Endothelial cell of umbilical vein (primary cell): ENCODE measurements at places on chromosomes 2 and 18. TPM values are rescaled to one million over a fixed set of nuclear protein-coding genes. Genes with fewer than 3 reads are reported as not detected.

DNA sequence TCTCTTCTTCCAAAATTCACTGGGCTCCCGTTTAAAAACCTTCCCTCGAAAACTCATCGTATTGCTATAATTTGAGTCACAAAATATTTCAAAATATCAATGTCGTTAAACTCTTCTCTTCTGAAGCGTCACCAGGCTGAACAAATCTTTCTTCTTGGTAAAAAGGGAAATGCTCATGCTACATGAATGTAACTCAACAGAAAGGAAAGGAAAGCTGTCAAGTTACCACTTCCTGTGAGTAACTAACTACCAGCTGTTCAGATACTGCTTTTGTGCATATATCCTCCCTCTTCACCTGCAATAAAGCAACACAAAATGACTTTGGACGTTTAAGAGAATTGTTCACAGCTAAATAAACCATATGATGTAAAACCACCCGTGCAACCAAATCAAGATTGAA lies 95.4 kb downstream of the DOCK10 start:
- peak; percentile 84 for DNase-seq
- H3K4me3 ChIP-seq = peak overlapping the region; percentile 95
- H3K36me3 ChIP-seq = no peaks in the 10 kb centered on the region
- no peaks in the 10 kb centered on the region for H3K27me3 ChIP-seq
- peak overlapping the region; percentile 99 for H3K27ac ChIP-seq

COX7A2L gene
- total RNA-seq = 94.2 and 101 TPM in 2 replicates

DNA sequence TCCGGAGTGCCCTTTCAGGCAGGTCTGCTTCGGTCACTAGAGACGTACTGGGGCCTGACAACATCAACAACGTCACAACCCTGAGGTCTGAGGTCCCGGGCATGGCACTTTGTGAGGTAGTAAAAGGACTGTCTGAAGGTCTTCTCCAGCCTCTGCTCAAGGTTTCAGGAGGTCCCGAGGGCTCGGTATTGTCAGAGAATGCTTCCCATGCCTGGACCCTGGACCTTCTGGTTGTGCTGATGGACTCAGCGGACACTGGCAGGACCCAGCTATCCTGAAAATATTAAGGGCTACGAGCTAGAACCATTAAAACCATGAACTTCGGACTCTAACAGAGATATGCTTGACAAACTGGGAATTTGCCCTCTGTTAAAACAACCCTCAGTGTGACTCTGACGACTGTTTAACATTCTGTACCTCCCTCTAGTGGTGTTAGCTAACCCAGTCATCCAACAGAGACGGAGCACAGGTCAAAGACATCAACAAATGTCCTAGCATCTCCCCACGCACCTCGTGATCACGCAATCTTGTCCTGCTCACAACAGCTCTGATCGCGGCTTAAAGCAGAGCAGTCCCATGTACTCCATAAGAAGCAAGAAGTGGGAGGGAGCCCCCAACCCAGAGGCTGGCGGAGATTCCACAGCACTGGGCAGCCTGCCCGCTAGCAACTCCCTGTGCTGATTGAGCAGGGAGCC lies 96.5 kb downstream of the CCDC93 start:
- DNase-seq = no peak
- no peaks in the 10 kb centered on the region for H3K27me3 ChIP-seq
- H3K4me1 ChIP-seq = no peaks in the 10 kb centered on the region
- H3K4me3 ChIP-seq = no peak overlapping the region
- H3K27ac ChIP-seq = no peak overlapping the region

MPP4 gene
- total RNA-seq = 7.6 and 9.7 TPM in 2 replicates

DNA sequence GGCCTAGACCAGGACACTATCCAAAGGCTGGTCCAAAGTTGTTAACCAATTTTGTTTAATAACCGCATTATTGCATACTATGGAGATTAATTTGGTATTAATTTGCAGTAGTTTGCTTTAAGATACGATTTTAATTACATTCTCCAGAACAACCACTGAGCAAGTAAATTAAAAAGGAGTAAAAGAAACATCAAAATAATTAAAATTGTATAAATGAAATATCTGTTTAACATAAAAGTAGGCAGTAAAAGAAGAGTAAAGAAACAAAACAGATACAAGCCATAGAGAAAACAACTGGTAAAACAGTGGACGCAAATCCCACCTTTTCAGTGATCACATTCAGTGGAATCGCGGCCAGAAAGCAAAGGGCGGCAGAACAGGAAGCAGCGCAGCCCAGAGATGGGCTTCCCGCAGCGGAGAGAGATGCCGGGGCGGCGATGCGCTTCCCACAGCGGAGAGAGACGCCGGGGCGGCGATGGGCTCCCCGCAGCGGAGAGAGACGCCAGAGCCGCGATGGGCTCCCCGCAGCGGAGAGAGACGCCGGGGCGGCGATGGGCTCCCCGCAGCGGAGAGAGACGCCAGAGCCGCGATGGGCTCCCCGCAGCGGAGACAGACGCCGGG lies 176.8 kb downstream of the RTP5 start:
- no peaks in the 10 kb centered on the region for H3K36me3 ChIP-seq
- DNase-seq = no peak
- H3K4me3 ChIP-seq = no peak overlapping the region
- H3K4me1 ChIP-seq = no peaks in the 10 kb centered on the region
- H3K27me3 ChIP-seq = peaks cover 17% of the 10 kb centered on the region

RNF144A gene
- total RNA-seq = 19.7 and 28.8 TPM in 2 replicates

GRCh38 chr2:158655628-158656027 lies 139.5 kb upstream of the DAPL1 start:
- no peak overlapping the region for H3K27ac ChIP-seq
- no peaks in the 10 kb centered on the region for H3K27me3 ChIP-seq
- H3K36me3 ChIP-seq = no peaks in the 10 kb centered on the region
- no peak for DNase-seq
- H3K4me3 ChIP-seq = no peak overlapping the region

DNA sequence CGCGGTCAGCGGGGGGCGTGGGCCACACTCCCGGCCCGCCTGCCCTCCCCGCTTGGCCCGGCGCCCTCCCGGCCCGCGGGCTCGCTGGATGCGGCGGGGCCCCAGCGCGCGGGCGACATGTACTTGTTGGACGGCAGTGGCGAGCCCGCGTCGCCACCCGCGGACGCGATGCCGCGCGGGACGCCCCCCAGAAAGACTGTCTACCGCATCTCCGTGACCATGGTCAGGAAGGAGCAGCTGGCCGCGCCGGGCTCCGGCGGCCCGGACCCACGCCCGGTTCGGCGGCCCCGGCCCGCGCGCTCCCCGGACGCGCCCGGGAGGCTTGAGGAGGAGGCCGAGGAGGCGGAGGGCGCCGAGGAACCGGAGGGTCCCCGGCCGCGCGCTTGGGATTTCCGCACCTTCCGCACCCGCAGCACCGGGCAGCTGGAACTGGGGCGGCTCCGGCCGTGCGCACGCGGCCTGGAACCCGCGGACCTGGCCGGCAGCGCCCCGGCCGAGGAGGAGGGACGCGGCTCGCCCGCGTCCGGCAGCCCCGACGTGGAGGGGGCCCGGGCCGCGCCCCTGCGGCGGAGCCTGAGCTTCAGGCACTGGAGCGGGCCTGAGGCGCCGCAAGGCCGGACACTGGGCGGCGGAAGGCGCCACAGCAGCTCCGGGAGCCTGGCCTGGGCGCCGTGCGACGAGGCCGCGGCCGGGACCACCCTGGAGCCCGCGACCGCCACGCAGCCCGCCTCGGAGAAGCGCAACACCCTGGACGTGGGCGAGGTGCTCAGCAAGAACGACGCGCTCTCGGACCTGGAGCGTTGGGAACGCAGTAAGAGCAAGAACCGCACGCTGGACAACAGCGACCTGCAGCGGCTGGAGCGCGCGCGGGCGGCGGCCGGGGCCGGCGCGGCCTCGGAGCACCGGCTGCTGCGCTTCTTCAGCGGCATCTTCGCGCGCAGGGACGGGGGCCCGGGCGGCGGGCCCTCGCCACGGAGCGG lies 176.4 kb downstream of the AGAP1 start:
- DNase-seq = peak; percentile 59
- H3K4me1 ChIP-seq = peaks cover 2% of the 10 kb centered on the region
- H3K27me3 ChIP-seq = peaks cover 26% of the 10 kb centered on the region
- H3K27ac ChIP-seq = no peak overlapping the region
- H3K4me3 ChIP-seq = peak overlapping the region; percentile 48

- no peaks in the 10 kb centered on the region for H3K27me3 ChIP-seq
- H3K27ac ChIP-seq = no peak overlapping the region
- H3K36me3 ChIP-seq = no peaks in the 10 kb centered on the region
- no peaks in the 10 kb centered on the region for H3K4me1 ChIP-seq
- no peak overlapping the region for H3K4me3 ChIP-seq
Measured at GRCh38 chr18:29608982-29609381, 1432.1 kb upstream of the CDH2 start.
